ENCODE measurements at places on chromosomes 13 and 19.

GRCh38 chr19:49157445-49158224 lies at the start of gene TRPM4:
TSS of gene TRPM4 (plus strand) at chr19:49157792. CDS start at chr19:49157867, 75 bp downstream.
- ATAC-seq = peak; percentile 98

- peak; percentile 14 for ATAC-seq
Observed at GRCh38 chr13:49220856-49221589, 885 bp downstream of the MLNR start.

GRCh38 chr13:110841846-110842245 lies 73.0 kb downstream of the ANKRD10 start:
- no peak for ATAC-seq

DNA sequence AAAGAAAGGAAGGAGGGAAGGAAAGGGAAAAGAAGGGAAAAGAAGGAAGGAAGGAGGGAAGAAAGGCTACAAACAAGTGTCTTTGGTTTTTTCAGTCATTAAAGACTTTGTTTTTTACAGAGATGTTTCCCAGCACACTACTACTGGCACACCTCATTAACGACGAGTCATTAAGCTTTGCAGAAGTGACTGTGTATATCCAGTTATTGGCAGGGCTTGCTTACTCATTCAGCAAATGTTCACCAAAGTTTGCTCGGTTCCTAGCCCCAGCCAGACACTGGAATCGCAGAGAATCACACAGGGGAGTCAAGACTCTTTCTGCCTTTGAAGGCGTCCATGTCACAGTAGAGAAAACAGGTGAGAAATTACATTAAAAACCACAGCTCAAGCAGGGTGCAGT lies 4.3 kb downstream of the NLRP12 start:
- ATAC-seq = no peak

GRCh38 chr13:94162289-94162688 lies 317.2 kb downstream of the DCT start:
- peak; percentile 34 for ATAC-seq

- no peak for ATAC-seq
Observed at GRCh38 chr13:82036602-82037001, 1695.7 kb upstream of the SPRY2 start.

GRCh38 chr13:43514311-43514710 lies 272.5 kb downstream of the ENOX1 start:
- no peak for ATAC-seq

GRCh38 chr19:5561559-5561958 lies 6.2 kb downstream of the TINCR start:
- no peak for ATAC-seq

DNA sequence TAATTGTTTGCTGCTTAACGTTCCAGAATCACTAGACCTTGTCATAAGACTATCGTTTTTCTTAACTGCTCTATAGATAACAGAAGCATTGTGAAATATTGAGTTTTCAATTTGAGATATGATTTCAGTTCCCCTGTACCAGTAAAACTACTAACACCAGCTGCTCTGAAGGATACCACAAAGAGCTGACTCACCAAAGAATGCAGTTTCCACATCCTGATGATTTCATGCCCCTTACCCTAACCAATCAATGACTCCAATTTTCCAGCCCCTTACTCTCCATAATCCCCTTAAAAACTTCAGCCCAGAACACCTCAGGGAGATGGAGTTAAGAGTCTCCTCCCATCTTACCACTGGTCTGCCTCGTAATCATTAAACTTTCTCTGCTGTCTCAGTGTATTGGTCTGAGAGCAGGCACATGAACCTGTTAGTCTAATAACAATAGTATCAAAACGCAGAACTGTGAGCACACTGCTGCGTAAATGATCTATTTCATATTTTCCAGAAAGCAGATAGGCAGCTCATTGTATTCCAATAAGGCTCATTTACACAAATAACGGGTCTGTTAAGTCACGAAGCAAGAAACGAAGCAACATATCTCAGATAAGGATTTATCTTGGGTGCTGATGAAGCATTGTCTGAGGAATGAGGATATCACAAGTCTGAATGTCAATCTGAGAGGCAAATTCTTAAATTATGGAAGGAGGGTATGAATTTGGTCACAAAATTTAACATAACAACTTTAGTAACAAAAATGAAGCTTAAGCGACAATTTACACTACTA lies 14.1 kb upstream of the CCNA1 start:
- ATAC-seq = no peak

DNA sequence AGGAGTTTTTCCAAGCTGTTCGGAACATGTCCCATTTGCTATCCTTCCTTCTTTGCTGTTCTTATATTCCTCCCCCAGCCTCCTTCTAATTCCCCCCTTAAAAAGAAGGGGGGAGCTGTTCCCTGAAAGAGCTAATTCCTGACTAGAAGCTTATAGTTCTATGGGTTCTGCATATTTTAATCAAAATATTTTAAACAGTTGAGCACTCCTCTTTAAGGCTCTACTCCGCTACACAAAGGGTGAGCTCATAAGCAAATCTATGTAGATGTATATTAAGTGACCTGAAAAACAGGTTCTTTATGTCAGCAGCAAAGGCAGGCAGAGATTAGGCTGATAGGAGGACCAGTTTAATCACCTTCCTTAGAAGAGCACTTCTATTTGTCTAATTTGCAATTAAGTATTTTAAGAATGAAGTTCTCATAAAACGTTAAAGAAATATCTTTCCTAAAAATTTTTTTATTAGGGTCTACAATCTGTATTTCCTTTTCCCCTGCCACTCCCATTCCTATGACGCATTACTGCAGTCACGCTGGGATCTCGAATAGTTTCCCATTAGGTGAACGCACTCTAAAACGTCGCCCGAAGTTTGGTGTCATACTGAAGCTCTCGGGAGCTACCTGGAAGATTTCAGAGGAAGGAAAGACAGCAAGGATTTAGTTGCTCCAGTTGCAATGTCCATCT lies 5.2 kb downstream of the EFNB2 start:
- no peak for ATAC-seq

DNA sequence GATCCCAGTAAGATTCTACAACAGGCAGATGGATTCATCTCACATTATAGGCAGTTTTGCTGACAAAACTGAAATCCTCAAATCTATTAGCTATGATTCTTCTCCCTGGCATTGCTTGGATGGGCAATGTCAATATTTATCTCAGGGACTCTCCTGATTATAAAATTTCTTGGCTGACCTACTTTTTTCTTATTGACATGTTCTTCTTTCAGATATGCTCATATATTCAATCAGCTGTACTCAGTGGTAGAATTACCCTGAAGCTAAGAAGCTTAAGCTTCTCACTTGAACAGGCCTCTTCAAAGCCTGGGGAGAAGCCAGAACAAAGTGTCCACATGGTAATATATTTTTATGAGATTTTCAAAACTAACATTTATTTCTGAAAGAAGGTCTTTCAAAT lies 513.6 kb downstream of the PCDH9 start:
- no peak for ATAC-seq

DNA sequence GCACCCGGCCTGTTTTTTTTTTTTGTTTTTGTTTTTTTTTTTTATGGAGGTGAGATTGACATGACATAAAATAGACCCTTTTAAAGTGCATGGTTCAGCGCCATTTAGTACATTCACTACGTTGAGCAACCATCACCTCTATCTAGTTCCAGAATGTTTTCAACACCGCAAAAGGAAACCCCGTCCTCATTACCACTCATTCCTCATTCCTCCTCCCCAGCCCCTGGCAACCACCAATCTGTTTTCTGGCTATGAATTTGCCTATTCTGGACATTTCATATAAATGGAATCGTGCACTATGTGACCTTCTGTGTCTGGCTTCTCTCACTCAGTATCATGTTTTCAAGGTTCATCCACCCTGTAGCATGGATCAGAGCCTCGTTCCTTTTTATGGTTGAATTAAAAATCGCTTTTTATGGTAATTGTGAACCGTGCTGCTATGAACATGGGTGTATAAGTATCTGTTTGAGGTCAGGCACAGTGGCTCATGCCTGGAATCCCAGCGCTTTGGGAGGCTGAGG lies 9.9 kb upstream of the ADGRE5 start:
- ATAC-seq = no peak

GRCh38 chr19:2500156-2500555 lies 24.2 kb downstream of the GADD45B start:
- no peak for ATAC-seq

- ATAC-seq = no peak
Observed at GRCh38 chr19:7213628-7214323, 80.4 kb downstream of the INSR start.

DNA sequence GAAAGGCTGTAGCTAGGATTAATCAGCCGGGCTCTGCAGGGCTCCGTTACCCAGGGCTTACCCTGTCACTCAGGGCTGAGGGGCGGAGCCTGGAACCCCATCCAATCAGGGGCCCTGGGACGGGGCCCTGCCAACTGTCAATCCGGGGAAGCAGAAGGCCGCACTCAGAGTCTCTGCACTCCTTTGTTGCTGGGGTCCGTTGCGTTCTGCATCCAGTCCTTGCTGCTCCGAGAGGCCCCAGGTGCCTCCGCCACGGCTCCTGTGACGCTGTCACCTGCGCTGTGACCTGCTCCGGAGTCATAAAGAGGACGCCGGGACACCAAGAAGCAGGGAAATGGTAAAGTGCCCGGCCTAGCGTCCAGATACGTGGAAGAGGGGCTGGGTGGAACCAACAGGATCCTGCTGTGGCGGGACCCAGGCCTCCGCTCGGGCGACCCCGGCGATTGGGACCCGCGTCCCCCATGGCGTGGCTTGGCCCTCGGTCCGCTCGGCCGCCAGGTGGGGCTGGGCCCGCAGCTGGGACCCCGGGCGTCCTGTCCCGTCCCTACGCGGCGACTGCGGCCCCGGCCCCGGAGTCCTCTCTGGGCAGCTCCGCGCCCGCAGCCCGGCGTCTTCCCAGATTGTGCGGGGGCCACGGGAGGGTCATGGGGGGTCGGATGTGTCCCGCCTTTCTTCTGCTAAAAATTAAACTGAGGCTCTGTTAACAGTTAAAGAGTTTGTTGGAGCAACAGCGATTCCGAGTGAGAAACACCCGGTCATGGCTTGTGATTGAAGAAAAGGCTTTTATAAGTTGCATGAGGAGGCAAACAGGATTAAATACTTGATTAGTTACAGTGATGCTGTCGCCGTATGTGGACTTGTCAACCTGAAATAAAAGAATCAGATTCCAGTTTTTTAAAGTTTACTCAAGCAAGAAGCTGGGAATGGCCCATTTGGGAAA lies at the start of gene ZNF491:
ZNF491 (plus strand) TSS at position 133 of the 940 bp plus-strand sequence. CDS start 7,431 bp downstream, outside the sequence.
- ATAC-seq = peak; percentile 98

DNA sequence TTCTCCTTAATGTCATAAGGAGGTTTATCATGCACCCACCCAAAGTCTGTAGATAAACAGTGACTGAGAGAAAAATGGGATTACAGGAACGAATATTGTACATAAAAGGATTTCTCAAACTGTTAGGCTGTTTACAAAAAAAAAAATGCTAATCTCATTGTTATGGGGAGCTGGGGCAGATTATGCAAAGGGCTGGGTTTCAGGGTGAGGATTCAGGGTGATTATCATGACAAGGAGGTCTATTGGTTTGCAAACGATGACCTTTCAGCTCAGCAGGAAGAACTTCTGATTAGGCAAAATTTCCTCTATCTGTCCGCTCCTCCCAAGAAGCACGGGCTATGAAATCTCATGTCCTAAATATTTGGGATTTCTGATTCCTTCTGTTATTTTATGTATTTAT lies 41.4 kb downstream of the NLRP12 start:
- ATAC-seq = no peak

- peak; percentile 55 for ATAC-seq
Observed at GRCh38 chr13:77390391-77390790, 63.5 kb upstream of the MYCBP2 start.

- ATAC-seq = no peak
Observed at GRCh38 chr13:113406321-113407102, 42.6 kb upstream of the GRTP1 start.

GRCh38 chr19:33299051-33299688 lies 3.2 kb downstream of the CEBPA start:
- ATAC-seq = no peak

GRCh38 chr19:51341976-51342580 lies at the start of gene VSIG10L:
TSS of gene VSIG10L (minus strand) at chr19:51342139. CDS start at chr19:51342124, 15 bp downstream.
- ATAC-seq = no peak

GRCh38 chr13:45511310-45512097 lies 46.8 kb downstream of the COG3 start:
- peak; percentile 67 for ATAC-seq

DNA sequence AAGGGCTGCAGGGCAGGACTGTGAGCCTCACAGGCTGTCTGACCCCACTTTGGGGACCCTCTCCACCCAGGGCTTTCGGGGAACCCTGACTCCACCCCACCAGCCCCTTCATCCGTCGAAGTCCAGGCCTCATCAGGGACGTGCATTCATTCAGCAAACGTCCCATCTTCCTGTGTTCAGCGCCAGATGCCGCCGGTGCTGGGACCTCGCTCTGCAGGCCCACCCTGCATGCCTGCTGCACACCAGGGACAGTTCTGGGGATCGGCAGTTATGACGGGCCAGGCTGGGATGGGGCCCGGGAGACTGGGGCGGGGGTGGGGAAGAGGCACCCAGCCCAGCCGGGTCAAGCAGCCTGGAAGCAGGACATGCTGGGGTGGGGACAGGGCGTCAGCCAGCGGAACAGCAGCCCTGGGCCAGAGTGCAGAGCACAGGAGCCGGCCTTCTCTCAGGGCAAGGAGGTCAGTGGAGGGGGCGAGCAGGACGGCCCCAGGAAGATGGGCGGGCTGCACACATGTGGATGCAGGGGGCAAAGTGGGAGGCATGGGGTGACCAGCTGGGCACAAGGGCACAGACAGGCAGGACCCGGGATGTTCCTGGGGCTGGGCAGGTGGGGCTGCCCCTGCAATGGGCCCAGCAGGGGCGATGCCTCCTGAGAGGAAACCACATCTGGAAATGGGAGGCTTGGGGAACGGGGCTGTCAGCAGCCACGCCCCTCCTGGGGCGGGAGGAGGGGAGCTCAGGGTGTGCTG lies 5.1 kb downstream of the GAMT start:
- ATAC-seq = no peak

GRCh38 chr19:18597809-18598660 lies 8.6 kb downstream of the CRLF1 start:
- ATAC-seq = no peak

GRCh38 chr13:85099245-85099644 lies 700.0 kb downstream of the SLITRK6 start:
- ATAC-seq = no peak

- ATAC-seq = no peak
Observed at GRCh38 chr13:80082396-80083080, 258.4 kb downstream of the SPRY2 start.

DNA sequence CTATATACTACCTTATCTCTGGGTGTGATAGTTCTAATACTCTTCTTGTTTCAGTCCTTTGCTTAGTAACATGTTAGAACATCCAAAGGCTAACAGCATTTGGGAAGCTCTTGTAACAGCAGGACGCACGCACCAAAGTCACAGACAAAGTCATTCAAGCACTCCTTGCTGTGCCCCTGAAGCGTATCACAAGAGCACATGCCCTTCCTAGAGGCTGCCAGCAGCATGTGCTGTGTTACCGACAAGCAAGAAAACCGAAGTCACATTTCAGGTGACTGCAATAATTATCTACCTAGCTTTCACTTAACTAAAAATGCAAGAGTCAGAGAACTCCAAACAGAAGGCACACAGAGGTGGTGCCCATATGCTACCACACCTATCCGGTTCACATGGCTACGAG lies 194.1 kb downstream of the KLF12 start:
- no peak for ATAC-seq

Data from gastroesophageal sphincter (tissue), 4 donors.